ENCODE measurements at places on chromosomes 3 and 15.

- no peak for DNase-seq
Measured at GRCh38 chr3:136671921-136672320, 80.3 kb downstream of the STAG1 start.

DNA sequence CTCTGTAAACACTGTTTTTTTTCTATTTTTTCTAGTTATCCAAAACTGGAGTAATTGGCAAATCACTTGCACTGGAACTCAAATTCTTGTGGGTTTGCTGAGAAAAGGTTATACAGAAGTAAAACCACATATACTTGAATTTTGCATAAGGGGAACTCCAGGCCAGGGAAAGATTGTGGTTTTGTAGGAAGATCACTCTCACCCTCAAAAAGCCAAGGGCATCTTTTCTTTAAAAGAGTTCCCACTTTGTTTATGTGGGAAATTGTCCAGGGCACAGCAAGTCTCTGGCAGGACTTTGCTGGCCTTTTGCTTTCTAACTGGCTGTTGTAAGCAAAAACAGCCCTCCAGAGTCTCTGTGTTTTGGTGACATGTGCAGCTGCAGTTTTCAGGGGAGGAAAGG is 340.3 kb upstream of the RBMS3 start:
- no peak for DNase-seq

GRCh38 chr15:27082526-27082925 is 111.5 kb downstream of the GABRG3 start:
- no peak for DNase-seq

DNA sequence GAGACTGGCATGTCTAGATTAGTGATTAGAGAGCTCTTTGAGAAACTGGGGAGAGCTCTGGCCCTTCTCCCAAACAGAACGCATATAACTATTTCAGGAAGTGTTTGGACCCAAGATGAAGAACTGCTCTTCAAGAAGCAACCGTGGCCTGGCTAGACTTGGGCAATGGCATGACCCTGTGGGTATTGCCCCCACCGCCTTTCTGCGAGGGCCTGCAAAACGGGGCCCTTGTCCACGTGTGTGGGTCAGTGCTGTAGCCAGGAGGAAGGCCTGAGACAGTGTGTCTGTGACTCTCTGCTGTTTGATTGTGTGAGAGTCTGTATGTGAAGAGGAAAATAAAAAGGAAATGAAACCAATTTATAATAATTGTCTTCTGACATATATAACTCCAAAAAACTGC is 42.5 kb downstream of the EEFSEC start:
- DNase-seq: no peak

- no peak for DNase-seq
Measured at GRCh38 chr3:54837964-54838363, 89.9 kb downstream of the LRTM1 start.

GRCh38 chr3:8824238-8824637 is 54.8 kb upstream of the OXTR start:
- DNase-seq: no peak

GRCh38 chr3:72155391-72156064 is 370.6 kb upstream of the PROK2 start:
- DNase-seq: no peak

DNA sequence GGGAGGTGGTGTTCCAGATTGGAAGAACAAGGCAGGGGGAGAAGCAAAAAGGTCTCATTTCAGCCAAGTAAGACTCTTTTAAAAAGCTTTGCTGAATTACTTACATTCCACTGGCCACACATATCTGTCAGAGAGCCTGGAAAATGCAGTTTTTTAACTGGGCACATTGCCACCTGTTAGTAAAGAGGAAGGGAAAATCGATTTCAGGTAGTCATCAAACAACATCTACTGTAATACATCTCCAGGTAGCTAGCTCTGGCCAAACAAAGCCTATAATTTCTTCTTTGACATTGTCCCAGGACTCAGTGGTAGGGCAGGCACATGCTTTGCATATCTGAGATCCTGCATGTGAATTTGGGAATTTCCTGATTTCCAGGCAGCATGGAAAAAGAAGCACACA is 480.7 kb upstream of the SUCLG2 start:
- DNase-seq: no peak

- no peak for DNase-seq
Measured at GRCh38 chr3:138673641-138674530, 65.3 kb downstream of the FAIM start.

DNA sequence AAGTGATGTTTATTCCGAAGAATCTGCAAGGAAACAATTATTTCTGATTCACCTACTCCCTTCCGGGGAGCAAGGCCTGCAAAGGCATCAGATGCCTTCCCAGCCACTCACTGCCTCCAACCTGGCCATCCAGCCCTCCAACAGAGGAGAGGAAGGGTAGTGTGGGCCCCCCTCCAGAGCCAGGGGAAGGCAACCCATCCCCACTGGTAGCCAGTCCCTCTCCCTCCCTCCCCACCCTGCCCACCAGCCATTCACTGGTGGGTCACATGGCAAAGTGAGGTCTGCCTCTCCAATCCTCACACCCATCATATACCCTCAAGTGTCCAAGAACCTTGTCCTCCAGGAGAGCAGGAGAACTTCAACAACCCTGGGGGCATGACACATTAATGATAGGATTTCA is 2.4 kb upstream of the VIPR1 start:
- no peak for DNase-seq

DNA sequence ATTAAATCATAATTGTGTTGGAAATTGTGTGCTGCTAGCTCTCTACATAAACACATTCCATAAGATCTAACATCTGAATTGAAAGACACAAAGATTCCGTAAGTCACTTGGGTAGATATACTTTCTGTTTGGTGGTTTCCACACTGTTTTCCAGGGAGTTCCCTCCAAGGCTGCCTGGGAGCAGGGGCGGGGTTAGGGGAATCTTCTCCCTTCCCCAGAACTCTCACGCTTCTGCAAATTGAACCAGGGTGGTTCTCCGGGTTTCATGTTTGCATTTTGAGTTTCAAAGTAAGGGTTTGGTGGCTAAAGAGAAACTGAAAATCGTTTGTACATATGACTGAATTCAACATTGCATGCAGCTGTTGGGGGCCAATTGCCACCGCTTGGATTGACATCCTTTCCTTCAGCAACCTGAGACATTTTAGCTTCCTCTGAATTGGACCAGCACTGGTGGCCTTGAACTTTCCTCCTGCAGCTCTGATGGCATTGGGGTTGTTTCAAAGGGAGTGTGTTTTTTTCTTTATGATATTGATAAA is 192.7 kb upstream of the FEZF2 start:
- no peak for DNase-seq

- no peak for DNase-seq
Measured at GRCh38 chr3:189308608-189309007, 136.8 kb downstream of the TPRG1 start.

DNA sequence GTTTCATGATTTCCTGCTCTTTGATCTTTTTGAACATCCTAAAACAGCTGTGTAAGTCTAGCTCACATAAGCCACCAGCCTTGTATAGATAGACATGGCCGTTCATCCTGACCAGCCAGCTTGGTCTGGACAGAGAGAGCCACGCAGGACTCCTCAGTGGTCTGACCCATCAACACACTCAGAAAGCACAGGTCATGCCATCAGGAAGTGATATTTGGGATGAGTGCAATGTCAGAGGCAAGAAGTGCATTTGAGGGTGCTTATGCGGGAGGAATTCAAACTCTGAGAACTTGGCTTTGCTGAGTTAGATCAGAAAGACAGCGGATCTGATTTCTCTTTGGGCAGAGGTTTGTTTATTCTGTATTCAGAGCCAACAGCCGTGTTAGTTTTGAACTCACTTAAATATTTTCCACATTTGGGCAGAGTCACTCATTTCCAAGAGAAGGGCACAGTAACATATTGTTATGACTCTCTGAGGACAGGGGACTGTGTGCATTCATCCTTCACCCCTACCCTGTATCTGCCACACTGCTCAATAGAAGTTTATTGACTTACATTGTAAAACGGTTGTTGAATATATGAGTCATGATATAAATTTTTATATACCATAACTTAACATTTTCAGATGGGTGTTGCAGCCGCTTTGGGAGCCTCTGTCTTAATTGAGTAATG is 225.3 kb upstream of the LYSMD4 start:
- DNase-seq: no peak

DNA sequence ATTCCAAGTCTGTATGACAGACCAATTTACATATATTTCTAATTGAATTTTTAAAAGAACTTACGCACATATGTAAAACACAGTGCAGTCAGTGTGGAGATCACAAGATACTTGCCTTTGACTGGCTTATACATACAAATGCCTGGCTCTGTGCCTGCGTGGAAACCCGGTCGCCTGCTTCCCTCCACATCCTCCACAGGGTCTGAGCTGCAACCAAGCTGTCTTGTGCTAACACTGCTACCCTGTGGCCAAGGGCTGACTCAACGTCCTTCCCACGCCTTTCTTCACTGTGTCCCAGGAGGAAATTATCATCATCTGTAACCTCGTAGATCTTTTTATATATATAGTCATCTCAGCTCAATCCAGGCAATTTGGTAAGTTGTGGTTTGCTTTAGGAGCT is 117.0 kb downstream of the WNT7A start:
- DNase-seq: no peak

GRCh38 chr3:110164632-110165369 is 827.5 kb upstream of the DPPA4 start:
- DNase-seq: no peak

DNA sequence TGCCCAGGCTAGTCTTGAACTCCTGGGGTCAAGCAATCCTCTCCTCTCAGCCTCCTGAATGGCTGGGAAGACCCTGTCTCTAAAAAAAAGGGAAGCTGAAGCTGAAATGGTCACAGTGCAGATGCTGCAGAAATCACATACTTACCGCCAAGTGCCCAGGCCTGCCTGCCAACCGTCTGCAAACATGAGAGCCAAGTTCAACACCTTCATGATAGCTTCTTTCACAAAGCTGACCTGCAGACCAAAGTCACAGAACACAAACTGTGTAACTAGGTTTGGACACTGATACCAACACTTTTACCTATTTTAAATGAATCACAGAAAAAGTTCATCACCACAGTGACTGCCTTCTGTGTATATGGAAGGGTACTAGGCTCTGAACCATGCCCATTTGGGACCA is 22.8 kb upstream of the CYFIP1 start:
- no peak for DNase-seq

- DNase-seq: no peak
Measured at GRCh38 chr3:28495301-28495700, 146.7 kb upstream of the AZI2 start.

DNA sequence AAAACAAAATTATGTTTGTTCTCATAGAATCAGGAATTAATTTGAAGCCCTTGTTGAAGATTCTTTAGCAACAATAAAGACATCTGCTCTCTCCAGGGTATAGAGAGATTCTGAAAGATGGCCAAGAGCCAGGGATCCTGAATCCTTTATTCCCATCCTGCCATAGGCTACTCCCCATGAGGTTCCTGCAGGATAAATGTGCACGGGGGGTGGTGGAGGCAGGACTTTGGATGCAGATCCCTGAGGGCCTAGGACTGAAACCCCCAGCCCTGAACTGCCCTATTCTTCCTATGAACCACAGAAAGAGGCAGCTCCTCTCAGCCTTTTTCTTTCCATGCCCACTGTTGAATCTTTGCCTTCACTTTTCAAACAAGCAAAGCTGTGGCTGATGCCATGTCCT is 17.1 kb downstream of the TMEM108 start:
- no peak for DNase-seq

DNA sequence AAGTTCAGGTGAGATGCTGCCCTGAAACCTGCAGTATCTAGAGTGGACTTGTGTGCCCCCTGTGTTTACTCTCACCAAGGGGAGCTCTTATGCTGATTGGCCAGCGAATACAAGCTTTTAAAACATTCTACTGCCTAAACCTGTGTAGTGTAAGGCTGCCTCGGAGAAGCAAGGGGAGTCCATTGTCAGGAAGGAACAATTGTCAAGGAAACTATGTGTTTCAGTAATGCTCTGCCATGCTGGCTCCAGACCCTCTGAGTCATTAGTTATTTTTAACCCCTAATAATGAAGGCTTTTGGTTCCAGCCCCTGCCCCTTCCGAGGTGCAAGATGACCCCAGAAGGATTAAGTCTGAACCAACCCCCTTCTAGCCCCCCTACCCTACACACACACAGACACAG is 66.1 kb upstream of the CHMP2B start:
- DNase-seq: no peak

DNA sequence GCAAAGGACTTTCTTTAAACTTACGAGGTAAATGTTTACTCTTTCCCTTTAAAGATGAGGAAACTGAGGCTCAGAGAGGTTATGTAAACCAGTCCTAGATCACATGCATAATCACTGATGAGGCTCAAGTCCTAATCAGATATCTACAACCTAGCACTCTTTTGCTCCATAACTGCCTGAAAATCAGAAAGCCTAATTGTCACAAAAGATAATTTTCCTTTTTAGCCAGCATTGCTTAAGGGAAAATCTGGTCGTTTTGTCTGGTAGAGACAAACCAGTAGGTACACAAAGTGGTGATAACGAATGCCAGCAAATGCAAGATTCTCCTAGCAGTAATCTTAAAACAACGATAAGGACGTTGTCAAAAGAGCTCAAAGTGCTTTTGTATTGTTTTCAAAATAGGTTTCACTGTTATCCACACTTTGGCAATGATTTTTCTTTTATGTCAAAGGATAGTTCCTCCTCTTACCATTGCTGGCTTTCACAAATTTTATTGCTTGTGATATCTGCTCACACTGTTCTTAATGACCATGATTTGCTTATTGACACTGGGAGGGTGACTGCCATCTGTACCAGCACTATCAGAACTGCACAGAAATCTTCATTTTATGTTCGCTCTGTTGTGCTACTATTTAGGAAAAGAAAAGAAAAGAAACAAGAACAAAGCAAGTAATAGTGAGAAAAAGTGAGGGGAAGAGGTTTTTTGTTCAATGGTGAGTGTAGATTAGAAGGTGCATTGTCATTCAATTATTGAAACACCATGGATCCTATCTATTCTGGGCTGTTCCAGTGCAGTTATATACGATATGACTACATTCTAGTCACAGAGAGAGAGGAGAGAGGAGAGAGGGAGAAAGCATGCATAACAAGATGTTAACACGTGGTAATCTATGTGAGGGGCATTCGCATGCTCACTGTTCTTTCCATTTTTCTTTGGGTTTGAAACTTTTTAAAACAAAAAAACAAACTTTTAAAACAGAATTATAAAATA is 13.7 kb downstream of the IQCH start:
- DNase-seq: no peak

DNA sequence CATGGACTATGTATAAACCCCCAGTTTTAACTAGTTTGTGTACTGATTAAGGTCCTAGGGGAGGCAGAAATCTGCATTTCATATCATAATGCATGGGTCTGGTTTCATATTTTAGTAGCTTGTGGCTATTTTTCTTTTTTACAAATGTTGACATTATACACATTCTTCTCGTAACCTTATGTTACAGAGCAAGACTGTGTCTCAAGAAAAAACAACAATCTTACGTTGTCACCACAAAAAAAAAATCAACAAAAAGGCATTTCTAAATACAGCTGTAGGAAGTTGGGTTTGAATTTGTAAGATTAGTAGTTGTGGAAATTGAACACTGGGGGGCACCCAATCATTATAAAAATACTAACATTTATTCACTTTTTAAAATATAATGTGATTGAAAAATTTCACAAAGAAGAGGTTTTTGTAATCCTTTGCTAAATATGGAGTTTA is 17.9 kb downstream of the SERP1 start:
- DNase-seq: no peak

All from activated CD8-positive, alpha-beta memory T cell treated with anti-CD3 and anti-CD28 coated beads for 48 hours (primary cell).